Left cardiac atrium (tissue), 4 donors: ENCODE measurements at places on chromosomes 6 and 20. TPM values are rescaled to one million over a fixed set of nuclear protein-coding genes. Genes with fewer than 3 reads are reported as not detected.

GRCh38 chr20:37411408-37412219 is 65.7 kb downstream of the SRC start:
- DNase-seq, result no peak

- no peak for DNase-seq
Measured at GRCh38 chr6:33807606-33808005, 3.8 kb upstream of the MLN start.

DNA sequence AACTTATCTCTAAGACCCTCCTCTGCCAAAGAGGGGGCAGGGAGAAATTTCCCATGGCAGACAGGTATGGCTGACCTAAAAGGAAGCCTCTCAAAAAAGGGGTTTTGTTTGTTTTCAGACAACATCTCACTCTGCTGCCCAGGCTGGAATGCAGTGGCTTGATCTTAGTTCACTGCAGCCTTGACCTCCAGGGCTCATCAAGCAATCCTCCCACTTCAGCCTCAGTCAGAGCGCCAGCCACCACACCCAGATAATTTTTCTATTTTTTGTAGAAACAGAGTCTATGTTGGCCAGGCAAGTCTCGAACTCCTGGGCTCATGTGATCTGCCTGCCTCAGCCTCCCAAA is 3.8 kb downstream of the EZR start:
- no peak for DNase-seq

DNA sequence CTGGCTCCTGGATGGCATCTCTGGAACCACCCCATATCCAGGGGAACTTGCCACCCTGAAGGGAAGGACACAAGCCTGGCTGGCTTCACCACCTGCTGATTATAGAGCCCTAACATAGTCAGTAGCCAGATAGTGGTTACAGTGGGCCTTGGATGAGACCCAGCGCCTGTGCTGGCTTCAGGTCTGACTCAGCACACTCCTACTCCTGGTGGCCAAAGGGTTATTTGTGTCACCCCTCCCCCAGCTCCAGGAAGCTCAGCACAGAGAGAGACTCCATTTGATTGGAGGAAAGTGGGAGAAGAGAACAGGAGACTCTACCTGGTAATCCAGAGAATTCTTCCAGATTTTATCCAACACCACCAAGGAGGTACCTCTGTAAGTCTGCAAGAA is 12.8 kb downstream of the SNX14 start:
- no peak for DNase-seq

ABHD16B gene
- total RNA-seq, result not detected

DNA sequence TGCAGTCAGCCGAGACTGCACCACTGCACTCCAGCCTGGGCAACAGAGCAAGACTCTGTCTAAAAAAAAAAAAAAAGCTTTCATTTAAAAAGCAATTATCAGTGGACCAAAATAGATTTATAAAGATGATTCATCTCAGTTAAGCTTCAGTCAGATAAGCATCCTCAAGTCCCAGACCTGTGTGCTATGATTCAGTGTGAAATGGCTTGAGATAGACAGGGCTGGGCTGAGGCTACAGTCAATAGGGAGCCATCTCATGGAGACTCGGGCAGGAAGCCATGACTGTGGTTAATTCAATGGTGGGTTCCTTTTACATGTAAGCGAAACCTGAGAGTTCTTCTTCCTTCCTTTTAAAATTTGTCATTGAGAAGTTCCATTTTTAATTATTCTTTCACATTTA is 276.0 kb downstream of the TFAP2A start:
- DNase-seq, result no peak

MUC21 gene
- total RNA-seq, result not detected

TENT5A gene
- 30.0 TPM for total RNA-seq

DNA sequence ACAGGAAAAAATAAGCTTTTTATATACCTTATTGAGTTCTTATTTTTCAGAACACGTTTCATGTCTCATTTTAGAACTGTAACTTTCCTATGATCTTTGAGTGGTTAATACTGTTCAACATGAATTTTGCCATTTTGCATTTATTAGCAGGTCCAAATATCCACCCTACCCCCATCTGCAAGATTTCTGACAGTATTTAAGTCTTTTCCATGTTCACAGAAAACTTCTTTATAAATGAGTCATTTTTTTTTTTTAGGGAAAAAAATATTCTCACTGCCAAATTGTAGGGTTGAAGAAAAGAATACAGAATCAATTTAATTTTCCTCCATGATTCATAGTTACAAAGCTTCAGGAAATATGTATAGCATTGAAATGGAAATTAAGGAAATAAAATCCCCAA is 101.8 kb downstream of the COL21A1 start:
- DNase-seq, result no peak

GRCh38 chr6:2740581-2740980 is 10.1 kb downstream of the MYLK4 start:
- DNase-seq, result no peak

DNA sequence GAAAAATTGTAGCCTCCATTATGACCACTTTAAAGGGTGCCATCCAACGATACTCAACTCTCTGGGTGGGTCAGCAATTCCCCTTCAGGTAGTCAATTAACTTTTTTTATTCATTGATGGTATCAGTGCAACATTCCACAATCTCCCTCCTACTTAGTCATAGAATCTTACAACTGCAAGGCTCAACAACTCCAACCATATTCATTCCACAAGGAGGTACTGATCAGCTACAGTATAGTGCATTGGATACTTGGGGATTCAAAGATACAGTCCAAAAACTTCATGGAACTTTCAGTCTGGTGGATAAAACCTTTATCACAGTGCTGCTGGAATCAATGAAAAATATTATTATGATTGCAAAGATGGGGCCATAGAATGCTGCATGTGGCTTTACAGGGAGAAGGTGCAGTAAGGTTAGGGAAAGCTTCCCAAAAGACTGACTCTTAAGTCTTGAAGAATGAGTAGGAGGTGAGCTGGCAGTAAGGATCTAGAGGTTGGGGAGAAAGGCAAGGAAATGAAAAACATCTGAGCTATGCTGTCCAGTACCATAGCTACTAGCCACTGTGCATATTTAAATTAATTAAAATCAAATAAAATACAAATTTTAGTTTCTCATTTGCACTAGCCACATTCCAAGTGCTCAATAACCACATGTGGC is 314.7 kb upstream of the PRDM1 start:
- DNase-seq, result no peak

DNA sequence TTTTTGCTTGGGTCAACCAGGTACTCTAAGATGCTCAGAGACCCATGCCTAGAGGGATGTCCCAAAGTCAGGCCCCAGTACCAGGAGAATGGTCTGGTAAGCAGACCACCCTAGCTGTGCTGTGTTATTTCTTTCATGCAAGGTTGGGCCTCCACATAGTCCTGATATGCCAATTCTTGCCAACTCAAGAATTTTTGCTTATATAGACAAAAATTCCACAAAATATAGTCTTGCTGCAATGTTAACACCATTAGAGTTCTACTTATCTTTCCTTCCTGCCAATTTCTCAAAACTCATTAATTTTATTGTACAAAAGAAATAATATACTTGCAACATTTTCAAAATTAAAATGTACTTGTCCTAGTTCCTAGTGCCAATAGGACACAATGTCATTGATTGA is 33.9 kb upstream of the TINAG start:
- DNase-seq, result no peak

GRCh38 chr6:55082021-55082420 is 92.3 kb upstream of the HCRTR2 start:
- DNase-seq, result no peak

C6orf132 gene
- total RNA-seq, result 1.5 TPM

DNA sequence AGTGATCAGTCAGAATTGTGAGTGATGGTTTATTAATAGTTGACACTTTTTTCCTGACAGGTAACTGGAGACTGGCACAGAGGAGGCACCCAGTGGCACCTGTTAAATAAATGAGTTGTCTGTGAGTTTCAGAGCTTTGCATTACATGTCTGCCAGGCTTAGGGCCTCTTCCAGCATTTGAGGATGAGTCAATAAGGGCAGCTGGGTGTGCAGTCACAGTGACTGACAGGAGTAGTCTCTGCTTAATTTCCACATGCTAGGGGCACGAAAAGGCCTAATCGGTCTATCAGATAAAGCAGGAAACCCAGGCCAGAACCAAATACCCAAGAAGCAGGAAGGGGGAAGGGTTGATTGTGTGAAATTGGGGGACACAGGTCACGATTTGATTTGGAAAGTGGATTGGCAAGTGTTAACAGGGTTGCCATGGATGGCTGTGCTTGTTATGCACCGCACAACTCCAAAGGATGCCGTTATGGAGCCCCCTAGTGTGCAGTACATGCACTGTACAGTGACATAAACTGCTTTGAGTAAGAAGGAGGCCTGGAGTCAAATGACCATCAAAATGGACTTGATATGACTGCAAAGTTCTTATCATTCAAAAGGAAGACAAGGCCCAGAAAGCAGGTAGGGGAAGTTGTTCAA is 111.9 kb upstream of the GGTLC1 start:
- peak; percentile 42 for DNase-seq

HMGA1 gene
- total RNA-seq, result 32.5 TPM

GRCh38 chr20:56418385-56418861 is 6.4 kb downstream of the CASS4 start:
- DNase-seq, result no peak

SLC13A3 gene
- total RNA-seq, result 2.5 TPM

GRCh38 chr6:11514672-11515071 is 22.9 kb upstream of the TMEM170B start:
- DNase-seq, result no peak

DNA sequence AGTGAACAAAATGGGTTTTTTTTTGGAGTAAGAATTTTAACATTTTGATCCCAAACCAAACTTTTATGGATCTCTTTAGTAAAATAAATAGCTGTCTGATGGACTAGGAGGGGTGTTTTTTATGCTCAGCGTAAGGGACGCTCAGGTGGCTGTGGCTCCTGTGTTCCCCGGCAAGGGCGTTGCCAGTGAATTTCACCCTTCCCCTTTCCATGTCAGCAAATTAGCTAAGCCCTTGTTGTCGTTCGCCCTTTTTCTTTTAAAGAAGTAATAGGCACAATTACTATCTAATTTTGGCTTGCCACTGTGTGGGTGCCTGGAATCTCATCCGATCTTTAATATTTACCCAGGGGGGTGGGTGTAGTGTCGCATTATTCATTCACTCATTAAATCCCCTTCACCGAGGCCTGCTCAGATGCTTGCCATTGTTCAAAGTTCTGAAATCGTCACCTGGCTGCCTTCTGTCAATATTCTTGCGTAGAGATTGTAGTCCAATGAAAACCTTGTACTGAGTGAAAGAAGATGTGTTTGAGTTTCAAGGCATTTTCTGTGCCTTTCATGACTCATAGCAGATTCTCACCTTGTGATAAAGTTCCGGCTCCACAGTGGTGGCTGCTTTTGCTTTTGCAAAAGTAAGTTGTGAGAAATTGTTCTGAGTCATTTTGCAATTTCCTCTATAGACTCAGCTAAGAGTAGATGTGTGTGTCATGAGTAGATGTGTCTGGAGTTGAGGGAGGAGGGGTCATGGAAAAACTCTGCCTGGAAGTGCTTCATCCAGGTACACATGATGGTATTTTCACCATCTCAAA is 40.0 kb upstream of the CLDN20 start:
- no peak for DNase-seq

SAPCD1 gene
- total RNA-seq, result 0.73 TPM
